Skin of body (tissue), 3 donors: ENCODE measurements at places on chromosomes 11 and 22.

- DNase-seq = no peak
These were observed 3.2 kb upstream of the KCNE3 start for GRCh38 chr11:74470526-74470925.

GRCh38 chr11:26779074-26779865 lies 57.4 kb upstream of the SLC5A12 start:
- DNase-seq = peak; percentile 14

DNA sequence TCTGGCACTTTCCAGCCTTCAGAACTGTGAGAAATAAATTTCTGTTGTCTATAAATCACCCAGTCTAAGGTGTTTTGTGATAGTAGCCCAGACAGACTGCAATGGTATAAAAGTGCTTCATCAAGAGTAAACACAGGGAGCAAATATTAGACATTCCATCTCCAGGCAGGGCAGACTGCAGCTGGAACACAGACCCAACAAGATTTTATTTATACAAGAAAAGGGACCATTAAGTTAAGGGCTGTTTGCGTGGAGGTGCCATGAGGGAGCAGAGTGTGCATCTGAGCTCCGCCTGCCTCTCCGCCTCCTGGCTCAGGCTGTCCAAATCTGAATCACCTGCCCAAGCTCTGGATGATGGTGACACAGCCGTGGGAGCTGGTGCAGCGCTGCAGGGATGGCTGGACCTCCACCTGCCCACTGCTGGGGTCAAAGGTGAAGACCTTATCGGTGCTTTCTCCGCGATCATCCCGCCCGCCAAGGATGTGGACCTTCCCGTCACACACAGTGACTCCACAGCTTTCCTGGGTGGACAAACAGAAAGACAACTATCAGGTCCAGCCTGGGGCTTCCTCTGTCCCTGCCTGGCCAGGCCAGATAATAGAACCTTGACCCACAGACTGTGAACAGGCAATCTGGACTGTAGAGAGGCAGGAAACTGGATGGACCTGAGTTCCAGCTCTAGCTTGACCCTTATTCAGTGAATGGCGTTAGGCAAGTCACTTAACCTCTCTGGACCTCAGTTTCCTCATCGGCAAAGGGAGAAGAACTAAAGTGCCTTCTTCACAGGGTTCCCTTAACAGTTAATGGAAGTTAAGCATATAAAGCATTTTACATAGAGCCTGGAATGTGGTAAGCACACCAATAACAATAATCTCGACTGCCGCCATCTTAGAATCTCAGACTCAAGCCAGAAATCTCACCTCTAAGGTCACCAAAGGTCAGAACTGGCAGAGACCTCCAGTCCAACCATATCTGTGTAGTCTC lies 10.5 kb downstream of the KLHL35 start:
- DNase-seq = no peak

GRCh38 chr11:120068114-120068573 lies 69.8 kb downstream of the TRIM29 start:
- peak; percentile 12 for DNase-seq

DNA sequence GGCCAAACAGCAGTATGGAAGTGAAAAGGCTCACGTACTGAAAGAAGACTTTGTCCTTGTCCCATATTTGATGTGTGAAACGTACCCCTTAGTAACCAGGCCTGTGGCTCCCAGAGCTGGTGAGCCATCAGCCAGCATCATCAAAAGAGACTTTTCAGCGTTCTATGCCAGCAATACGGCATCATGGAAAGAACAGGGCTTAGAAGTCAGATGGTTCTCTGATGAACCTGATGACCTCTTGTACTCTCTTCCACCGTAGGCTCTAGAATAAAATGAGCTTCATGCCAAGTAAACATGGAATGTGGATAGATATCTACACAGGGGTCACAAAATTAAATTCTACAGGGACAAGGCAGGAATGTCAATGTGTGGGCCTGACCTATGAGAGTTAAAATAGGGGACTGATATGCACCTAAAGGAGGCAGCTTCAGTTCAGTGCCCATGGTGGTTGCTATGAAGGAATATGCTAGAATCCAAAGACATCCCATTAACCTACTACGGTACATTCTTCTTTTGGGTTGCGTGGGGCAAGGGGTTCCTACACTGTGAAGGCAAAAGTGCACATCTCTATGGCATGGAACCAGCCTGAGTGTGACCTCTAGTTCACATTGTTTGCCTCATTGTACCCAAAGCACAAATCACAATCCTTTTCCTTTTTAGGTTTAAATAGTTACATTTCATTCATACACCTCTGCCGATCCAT lies 130.6 kb downstream of the ETS1 start:
- no peak for DNase-seq

- DNase-seq = peak; percentile 73
These were observed 29.9 kb upstream of the OR10G7 start for GRCh38 chr11:124070915-124071622.

DNA sequence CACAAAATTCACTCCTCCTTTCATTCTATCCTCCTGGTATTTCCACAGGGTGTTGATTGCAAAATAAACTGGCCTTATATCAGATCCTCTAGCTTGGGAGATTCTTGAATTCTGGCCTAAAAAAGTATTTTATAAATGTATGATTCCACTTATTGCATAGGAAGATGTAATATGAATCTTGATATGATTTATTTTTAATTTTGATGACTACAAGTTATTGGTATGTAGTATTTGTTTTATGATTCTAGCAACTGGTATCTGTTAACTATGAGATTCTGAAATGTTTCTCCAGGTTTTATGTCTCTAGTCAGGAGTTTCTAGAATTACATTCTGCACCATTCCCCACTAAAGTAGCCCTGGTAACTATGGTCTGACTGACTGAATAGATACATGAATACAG lies 373.9 kb upstream of the C11orf87 start:
- no peak for DNase-seq

- peak; percentile 41 for DNase-seq
These were observed 147.4 kb downstream of the TRIM29 start for GRCh38 chr11:119990309-119991021.

DNA sequence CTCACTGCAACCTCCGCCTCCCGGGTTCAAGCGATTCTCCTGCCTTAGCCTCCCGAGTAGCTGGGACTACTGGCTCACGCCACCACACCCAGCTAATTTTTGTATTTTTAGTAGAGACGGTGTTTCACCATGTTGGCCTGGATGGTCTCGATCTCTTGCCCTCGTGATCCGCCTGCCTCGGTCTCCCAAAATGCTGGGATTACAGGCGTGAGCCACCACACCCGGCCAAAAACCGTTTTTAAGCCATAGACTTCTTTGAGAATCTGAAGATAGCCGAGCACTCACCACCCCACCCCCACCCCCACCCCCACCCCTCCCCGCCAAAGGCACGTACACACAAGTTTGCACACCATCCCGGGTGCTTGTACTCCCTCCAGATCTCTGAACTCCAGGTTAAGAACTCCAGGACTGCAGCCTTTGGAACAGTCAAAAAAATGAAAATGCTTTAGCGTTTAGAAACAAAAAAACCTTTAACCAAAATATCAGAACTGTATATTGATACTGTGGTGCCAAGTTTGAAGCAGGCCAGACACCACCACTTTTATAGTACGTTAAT lies 1.5 kb downstream of the CRKL start:
- DNase-seq = no peak

- DNase-seq = no peak
These were observed 648 bp downstream of the FOSL1 start for GRCh38 chr11:65899356-65900124.

DNA sequence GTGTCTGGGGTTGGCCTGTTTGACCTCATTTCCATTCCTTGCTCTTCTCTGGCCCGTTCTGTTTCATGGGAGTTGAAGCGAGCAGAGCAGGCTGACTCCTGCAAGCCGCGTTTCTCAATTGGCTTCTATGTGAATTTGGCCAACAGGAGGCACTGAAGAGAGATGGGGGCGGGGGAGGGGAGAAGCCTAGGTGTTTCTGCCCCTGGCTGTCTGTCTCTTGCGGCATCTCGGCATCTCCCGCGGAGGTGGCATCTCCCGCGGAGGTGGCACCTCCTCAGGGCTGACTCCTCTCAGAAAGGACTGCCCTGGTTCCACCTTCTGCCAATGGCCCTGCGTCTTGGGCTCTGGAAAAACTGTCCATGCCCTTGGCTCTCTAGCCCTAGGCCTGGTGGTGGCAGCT lies 125.6 kb upstream of the CSNK2A3 start:
- no peak for DNase-seq

DNA sequence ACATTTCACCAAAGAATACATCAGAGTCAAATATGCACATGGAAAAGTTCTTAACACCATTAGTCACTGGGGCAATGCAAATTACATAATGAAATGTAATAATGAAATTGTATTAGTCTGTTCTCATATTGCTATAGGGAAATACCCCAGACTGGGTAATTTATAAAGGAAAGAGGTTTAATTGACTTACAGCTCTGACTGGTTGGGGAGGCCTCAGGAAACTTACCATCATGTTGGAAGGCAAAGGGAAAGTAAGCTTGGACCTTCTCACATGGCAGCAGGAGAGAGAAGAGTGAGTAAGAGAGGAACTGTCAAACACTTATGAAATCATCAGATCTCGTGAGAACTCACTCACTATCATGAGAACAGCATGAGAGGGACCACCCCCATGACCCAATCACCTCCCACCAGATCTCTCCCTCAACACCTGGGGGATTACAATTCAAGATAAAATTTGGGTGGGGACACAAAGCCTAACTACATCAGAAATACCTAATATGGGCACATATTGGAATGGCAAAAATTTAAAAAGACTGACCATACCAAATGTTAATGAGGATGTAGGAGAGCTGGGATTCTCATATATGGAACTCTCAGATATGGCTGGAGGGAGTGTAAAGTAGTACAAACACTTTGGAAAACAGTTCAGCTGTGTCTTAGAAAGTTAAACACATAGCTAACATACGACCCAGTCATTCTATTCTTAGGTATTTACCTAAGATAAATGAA lies 65.1 kb upstream of the CD44 start:
- no peak for DNase-seq

DNA sequence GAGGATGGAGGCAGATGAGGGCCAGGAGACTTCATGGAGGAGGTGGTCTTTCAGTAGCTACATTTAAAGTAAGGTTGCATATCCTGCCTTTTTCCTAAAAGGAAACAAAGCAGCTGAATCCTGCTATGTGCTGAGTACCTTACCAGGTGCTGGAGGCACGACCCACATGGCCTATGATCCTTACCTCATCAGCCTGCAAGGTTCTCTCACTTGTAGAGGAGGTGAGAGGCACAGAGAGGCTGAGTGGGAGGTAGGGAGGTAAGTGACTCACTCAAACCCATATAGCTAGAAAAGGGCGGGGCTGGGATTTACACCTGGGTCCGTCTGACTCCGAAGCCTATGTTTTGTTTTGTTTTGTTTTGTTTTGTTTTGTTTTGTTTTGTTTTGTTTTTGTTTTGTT lies 75.8 kb downstream of the BUD13 start:
- no peak for DNase-seq

- DNase-seq = no peak
These were observed 60.0 kb downstream of the COMMD9 start for GRCh38 chr11:36229091-36229705.

DNA sequence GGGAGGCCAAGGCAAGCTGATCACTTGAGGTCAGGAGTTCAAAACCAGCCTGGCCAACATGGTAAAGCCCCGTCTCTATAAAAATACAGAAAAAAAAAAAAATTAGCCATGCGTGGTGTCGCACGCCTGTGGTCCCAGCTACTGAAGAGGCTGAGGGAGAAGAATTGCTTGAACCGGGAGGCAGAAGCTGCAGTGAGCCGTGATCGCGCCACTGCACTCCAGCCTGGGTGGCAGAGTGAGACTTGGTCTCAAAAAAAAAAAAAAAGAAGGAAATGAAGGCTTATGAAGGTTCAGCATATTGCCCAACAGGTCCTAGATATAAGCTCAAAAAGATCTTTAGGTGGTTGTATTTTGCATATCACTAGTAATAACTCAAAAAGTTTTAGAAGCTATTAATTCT lies 10.2 kb downstream of the ATL3 start:
- DNase-seq = no peak

DNA sequence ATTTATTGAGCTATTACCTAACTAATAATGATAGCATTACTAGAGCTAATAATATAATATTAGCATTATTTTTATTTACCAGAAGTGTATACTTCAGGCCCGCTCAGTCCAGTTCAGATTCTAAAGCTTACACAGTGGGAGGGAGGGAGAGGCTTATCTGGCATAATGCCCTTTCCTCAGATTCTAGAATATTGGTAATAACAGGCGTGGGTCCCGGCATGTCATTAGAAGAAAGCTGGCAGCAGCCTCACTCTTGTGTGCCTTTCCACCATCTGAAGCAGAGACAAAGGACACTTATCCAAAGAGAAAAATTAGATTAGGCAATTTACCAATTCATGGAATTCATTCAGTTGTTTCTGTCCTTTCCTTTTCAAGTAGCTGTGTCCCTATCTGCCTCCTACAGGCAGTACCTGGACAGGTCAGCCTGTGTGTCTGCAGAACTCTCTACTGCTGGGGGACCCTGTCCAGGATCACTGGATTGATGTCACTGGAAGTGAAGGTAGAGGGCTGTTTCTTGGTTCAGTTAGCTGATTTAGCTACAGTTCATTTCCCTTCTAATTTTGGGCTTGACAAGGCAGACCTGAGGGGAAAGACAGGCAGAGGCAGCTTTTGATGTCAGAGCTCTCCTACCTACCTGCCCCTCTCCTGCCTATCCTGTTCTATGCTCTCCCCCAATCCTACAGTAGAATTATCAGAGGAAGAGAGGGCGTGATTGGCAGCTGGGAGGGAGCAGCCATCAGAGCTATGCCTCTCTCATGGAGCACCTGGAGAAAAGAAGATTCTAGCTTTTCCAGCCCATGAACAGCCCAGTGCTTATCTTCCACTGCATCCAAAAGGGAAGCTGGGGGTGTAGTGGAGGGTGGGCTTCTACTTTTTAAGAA lies 20.3 kb upstream of the CCDC90B start:
- DNase-seq = no peak

- DNase-seq = no peak
These were observed 145.9 kb upstream of the PITPNB start for GRCh38 chr22:28064920-28065319.

GRCh38 chr11:133501643-133502539 lies 30.4 kb downstream of the OPCML start:
- no peak for DNase-seq

DNA sequence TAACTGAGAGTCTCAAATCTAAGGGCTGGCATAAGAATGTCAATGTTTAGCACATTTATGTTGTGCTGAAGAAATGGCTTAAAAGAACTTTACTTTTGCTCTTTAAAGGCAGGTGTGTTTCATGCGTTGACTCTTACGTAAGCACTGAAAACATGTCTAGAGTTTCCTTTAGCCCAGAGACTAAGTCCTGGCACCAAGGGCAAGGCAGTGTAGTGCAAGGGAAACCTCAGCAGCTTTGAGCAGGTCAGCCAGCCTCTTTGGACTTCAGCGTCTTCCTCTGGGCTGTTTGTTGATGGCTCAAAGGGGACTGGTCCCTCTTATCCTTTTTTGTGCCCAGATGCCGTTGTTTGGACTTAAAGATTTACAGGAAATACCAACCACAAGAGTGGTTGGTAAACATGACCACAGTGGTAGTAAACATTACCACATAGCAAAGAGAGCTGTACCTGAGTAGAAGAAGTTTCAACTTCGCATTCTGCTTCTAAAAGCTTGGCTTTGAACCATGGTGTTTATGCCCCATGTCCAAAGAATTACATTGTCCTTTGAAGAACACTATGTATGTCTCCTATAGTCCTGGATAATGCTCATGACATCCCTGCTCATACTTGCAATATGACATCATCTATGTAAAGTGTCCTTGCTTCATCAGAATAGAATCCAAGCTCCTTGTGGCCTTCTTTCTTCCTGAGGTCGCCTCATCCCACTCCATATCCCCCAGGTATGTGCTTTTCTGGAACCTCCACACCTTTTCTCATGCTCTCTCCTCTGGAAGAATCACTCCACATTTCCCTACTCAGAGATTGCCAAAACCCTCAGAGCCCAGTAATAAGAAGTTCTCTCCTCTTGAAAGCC lies 23.5 kb downstream of the TENM4 start:
- DNase-seq = no peak
